ENCODE measurements at places on chromosomes 5 and 9.

DNA sequence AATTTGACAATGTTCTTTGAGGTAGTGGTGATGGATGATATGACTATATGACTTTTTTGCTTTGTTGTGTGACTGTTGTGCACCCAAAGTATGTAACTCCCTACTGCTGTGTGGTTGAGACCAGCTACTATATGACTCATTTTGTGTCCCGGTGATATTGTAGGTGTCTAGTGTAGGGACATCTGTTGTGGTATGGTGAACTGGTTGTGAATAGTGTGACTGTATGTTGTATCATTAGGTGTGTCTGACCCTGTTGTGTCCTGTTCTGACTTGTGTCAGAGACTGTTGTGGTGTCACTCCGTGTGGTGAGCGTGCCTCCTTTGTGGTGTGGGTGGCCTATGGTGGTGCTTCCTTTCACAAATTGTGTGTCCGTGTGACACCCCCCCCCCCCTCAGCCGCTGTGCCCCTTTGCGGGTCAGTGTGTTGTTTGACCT lies 11.2 kb upstream of the CXXC5 start:
- DNase-seq, result no peak

DNA sequence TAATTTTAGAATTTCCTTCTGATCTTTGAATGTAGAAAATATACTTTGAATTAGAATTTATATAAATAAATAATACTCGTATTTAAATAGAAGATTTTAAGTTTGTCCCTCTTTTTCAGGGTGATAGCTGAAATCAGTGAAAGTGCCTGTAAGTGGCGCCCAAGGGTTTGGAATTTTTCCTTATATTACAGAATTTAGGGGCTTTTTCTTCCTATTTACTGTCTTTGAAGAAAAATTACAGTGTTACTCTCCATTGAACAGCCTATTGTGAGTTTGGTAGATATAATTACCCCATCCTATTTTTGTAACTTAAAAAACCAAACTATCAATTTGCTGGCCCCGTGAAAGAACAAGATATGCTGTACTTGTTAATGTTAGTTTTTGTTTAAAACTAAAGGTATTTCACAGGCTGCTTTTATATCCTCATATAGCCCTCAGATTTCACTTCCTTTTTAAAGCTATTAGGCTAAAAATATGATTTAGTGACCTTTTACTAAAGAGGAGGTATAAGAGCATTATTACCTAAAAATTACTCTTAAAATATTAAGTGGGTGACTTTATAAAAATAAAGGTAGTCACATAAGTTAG lies 3.2 kb downstream of the MAP3K1 start:
- DNase-seq, result no peak

DNA sequence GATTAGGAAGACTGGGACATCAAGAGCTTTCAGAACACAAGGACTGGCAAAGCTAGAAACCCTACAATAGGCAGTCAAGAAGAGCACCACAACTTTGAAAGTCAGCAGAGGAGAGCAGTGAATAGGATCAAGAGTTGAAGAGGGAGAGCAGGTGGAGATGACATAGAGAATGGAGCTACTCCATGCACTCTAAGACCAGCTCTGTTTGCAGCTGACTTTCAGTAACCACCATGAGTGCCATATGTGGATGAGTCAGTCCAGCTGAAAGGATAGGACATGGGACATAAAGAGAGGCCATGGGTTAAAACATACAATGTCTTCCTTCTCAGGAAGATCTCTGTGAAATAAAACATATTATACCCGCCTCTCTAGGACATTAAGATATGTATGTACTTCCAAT lies 289.1 kb upstream of the KLF4 start:
- DNase-seq, result no peak

GRCh38 chr5:72644296-72644695 lies 137.1 kb upstream of the ZNF366 start:
- no peak for DNase-seq

- DNase-seq, result no peak
These were observed 73.5 kb downstream of the PRRT1B start for GRCh38 chr9:131618785-131619184.

GRCh38 chr5:87872986-87873385 lies 395.7 kb downstream of the TMEM161B start:
- DNase-seq, result no peak

GRCh38 chr9:103942651-103943050 lies 151.5 kb upstream of the SMC2 start:
- no peak for DNase-seq

DNA sequence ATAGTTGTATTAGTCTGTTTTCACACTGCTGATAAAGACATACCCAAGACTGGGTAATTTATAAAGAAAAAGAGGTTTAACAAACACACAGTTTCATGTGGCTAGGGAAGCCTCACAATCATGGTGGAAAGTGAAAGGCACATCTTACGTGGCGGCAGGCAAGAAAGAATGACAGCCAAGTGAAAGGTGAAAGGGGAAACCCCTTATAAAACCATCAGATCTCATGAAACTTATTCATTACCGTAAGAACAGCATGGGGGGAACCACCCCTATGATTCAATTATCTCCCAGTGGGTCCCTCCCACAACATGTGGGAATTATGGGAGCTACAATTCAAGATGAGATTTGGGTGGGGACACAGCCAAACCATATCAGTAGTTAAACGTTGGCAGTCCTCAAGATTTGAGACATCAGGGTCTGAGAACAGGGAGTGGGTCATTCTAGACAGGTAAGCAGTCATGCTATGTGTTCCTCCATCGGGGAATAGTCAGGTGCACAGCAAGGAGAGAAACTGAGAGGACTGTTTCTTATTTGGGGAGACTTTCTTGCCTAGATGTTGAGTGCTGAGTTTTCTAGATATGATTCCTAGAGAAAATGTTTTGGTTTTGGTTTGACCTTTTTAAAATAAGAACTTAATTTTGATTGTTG lies 45.8 kb upstream of the ENTREP1 start:
- DNase-seq, result no peak

GRCh38 chr5:10593531-10594181 lies 29.8 kb downstream of the ANKRD33B start:
- DNase-seq, result no peak

GRCh38 chr9:126720036-126720435 lies 84.8 kb upstream of the ZBTB43 start:
- DNase-seq, result no peak

DNA sequence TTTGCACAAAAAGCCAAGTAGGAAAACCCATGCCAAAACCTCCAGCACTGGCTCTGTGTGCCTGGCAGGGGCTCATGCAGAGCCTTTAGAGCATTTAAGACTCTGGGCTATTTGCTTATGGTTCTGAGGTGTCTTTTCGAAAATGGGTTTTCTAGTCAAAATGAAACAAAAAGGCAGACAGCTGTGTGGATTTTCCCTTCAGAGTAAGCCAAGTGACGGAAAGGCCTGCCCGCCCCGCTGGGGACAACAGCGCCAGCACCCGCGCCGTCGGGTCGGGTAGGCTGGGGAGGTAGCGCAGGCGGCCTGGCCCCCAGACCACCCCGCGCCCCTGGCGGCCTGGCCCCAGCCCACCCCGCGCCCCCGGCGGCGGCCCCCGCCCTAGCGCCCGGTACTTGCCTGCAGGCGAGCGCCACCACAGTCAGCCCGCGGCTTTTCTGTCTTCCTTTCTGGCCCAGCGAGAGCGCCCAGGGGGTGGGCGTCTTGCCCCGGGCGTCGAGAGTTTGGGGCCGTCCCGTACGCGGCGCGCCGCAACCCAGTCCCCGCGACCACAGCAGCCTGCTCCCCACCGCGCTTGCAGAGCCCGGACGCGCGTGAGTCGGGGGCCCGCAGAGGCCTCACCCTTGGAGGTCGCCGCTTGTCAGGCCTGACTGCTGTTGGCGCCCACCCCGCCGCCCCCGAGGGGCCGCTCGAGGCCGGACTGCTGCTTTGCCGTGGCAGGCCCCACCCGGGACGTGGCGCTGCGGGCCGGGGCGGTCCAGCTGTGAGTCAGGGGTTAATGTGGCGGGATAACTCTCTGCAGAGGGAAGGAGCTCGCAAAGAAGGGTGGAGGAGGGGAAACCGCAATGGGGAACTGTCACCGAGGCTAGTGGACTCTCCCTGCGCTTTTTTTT lies at the start of gene TICAM2:
Gene TICAM2 (minus strand): TSS at position 779 of the 890 bp plus-strand sequence. CDS start 21,223 bp downstream, outside the sequence.
- DNase-seq, result no peak

DNA sequence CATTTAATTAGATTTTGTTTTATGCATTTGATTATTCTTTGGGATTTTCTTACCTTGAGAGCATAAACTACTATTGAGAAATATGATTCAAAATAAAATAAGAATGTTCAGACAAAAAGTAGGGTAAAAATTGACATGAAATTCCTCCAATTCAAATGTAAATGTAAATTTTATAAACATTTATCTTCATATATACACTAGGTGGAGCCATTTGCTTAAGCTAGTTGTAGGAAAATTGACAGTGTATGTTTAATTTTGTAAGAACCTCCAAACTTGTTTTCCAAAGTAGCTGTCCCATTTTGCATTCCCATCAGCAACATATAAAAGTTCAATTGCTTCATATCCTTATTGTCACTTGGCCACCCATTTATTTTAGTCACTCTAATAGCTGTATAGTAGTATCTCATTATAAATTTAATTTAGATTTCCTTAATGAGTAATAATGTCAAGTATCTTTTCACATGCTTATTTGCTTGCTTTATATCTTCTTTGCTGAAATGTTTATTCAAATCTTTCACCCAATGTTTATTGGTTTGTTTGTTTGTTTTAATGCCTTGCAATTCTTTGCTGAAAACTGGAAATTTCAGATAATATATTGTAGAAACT lies 37.6 kb upstream of the SLCO6A1 start:
- DNase-seq, result no peak

DNA sequence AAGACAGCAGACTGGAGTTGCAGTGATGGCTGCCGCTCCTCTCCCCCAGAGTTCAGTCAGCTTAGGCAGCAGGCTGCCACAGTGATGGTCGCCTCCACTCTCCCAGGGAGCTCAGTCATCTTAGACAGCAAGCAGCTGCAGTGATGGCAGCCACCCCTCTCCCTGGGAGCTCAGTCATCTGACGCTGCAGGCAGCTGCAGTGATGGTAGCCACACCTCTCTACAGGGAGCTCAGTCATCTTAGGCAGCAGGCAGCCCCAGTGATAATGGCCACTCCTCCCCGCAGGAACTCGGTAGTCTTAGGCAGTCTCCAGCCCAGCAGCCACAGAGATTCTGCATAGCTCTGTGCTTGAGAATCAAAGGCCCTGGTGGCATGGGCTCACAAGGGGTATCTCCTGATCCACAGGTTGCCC lies 582.7 kb downstream of the DTWD2 start:
- DNase-seq, result no peak

DNA sequence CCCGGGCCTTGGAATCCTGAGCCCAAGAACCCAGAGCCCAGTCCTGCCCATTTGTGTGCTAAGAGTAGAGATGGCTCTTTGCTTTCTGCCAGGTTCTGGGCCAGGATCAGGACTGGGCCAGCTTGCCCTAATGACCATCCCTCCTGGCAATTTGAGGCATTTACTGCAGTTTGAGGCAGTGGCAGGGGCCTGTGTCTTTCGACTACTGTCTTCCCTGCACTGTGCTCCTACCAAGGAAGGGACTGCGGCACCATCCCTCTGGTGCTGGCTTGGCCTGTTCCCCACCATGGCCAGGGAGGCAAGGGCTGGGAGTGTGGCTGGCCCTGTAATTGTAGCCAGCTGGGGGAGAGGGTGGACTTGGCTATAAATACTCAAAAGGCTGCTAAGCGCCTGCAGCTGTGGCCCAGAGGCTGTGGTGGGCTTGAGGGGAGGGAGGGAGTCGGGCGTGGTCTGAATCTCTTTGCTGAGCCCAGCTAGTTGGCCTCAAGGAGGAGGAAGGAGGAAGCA lies 4.6 kb downstream of the ENHO start:
- no peak for DNase-seq

- no peak for DNase-seq
These were observed 53.4 kb upstream of the GLIS3 start for GRCh38 chr9:4353236-4353635.

DNA sequence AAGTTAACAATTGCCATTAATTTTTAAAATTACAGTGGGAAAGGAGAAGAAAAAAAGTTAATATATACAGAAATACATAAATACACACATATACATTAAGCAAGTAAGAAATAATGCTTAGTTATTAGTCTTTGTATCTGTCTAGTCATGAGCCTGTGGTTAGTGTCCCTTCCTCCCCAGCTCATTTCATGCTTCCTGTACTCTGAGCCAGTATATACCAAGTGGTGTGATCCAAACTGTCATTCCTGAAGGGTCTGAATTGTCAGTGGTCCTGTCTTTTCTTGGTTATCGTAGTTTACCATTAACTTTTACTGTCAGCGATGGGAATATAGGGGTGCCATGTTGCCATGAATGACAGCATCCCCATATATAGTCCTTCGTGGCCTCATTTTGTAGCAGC lies 24.2 kb upstream of the STOM start:
- DNase-seq, result no peak
